Muscle of back (tissue), 13 donors: ENCODE measurements at places on chromosomes 7 and 10.

DNA sequence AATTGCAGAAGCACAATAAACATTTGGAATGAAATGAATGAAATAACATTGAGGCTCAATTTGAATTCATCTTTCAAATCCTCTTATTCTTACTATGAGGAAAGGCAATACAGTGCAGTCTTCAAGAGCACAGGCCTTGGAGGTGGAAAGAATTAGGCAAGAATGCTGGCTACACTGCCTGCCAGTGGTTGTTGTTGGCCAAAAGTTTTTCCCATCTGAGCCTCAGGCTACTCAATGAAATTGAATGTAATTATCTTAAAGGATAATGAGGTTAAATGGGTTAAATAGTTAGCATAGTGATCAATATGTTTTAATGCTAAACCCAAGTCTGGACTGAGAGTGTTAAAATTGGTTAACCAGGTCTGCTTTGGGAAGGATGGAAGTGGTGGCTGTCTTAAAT lies 140.9 kb downstream of the MBL2 start:
- DNase-seq = no peak

DNA sequence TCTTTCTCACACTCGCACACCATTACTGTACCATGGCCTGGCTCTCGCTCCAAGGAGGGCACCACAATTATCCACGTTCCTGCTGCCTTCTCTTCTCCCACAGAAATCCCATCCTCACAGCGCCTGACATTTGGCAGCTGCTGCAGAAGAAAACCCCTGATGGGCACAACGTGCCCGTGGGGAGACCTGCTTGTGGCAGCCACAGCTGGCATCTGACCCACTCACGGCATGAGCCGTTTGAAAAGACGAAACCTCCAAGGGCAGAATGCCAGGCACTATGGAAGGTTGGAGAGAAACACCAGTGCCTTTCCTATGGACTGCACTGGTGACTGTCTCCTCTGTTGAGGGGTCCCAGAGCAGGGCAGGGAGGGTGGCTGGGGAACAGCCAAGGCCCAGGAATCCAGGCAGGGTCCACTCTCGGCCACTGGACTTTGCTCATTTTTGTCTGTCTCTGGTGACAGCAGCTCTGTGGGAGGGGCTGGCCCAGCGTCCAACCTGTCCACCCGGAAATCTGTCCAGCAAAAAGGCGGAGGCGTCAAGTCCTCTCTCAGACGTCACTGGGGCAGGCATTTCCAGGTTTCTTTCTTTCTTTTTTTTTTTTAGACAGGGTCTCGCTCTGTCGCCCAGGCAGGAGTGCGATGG lies 61.0 kb upstream of the MKRN1 start:
- DNase-seq = no peak

DNA sequence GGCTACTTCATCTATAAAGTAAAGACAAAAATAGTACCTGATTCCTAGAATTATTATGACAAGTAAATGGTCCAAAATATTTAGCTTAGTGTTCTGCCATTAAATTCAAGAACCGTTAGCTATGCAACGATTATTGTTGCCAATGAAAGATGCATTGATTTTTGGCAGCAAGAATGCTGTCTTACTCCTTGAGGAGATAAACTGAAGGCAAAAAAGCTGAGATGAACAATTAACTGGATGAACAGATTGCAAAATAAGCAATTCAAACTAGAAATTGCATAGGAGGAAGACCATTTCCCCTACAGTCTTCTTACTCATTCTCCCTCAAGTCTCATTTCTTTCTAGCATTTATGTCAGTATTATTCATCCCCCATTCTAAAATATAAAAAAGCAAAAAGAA lies 484.5 kb downstream of the PLXDC2 start:
- no peak for DNase-seq

- DNase-seq = no peak
Measured at GRCh38 chr7:66070222-66070621, 5.4 kb upstream of the ASL start.

DNA sequence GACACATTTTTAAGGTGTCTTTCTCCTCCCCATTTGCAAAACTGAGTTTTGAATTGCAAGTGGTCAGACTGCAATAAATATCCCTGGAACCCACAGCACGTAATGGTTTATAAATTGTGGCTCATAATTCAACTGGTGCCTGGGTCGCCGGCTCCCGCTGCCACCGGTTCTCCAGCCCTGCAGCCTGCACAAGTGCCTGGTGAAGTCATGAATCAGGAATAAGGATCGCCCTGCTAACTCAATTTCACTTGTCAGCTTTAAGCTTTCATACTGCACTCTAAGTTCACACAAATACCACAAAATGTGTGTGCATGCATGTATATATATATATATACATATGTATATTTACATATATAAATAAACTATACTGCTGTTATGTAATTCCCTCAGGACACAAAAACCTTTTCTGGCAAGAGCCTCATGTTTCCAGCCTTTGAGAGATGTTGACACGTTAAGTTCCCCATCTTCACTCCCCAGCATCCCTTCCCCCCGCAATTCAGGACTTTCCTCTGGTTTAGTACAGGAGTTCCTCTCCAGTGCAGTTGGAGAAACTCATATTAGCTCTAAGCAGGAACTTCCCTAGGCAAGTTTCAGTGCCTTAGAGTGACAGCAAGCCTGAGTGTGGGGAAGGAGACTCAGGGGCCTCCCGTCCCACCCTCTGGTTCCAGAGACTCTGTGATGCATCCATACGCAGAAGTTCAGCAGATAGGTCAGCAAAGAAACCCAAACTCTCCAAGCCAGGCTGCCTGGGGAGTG lies 129.2 kb upstream of the UNC5B start:
- DNase-seq = no peak

- DNase-seq = no peak
Measured at GRCh38 chr10:121310151-121310711, 288.0 kb downstream of the FGFR2 start.

DNA sequence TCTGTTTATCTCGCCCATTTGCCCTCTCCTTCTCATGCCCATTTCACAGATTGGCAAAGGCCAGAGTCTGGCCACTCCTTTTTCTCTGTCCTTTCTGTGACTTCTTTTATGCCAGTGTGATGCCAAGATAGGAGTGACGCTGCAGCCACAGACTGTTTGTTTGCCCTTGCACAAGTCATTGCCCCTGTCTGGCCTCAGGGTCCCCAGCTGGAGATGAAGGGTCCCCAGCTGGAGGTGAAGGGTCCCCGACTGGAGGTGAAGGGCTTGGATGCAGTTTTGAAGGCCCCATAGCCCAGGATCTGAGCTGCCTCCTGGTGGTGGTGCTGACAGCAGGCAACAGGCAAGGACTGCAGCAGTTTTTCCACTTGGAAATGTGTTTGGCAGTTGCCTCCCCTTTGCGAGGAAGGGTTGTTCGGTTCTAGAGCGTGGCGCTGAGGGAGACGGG lies 50.8 kb upstream of the SLC29A3 start:
- DNase-seq = no peak

DNA sequence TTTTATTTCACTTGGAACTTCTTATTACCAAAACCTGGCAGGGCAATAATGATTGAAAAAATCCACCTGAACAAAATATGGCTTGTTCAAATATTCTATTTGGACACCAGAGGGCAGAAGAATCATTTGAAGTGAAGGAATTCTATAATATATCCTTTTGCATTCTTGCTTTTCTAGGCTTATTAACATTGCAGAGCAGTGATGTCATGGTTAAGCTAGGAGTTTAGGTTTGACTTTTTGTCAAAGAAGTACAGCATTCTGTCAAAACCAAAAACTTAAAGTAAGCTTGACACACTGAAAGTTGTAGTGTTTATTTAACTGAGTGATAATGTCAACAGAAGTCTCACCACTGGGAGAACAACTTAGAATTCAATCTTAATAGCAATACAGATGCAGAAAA lies 156.0 kb downstream of the SEMA3D start:
- DNase-seq = peak; percentile 68

DNA sequence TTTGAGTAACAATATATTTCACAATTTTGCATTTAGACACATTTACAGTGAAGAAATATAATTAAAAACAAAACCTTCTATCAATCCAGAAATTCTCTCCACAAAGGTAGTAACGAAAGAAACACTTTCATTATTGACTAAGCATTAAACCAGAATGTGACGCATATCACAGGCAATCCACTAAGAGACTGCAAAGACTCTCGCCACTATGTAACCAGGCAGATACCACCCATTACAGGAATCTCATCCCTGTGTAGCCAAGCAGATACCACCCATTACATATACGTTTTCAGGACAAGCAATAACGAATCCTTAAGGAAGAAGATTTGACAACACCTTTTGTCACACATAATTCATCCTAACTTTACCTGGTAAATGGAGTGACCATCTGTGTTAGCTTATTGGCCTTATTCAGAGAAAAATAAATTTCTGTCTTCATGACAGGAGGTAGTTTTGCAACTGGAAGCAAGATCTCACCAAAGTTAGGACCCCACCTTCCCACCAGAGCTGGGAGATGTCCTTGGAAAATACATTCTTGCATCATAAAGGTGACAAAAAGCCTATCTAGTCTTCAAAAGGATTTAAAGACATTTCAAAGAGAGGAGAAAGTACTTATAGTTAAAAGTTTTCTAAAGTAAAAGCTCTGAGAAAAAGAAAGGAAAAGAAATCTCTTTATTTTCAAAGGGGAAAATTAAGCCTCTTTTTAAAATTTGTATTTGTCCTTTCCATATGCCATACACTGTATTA lies 30.8 kb downstream of the LRRC17 start:
- no peak for DNase-seq

- DNase-seq = no peak
Measured at GRCh38 chr10:93075369-93076221, 1.9 kb downstream of the CYP26A1 start.

DNA sequence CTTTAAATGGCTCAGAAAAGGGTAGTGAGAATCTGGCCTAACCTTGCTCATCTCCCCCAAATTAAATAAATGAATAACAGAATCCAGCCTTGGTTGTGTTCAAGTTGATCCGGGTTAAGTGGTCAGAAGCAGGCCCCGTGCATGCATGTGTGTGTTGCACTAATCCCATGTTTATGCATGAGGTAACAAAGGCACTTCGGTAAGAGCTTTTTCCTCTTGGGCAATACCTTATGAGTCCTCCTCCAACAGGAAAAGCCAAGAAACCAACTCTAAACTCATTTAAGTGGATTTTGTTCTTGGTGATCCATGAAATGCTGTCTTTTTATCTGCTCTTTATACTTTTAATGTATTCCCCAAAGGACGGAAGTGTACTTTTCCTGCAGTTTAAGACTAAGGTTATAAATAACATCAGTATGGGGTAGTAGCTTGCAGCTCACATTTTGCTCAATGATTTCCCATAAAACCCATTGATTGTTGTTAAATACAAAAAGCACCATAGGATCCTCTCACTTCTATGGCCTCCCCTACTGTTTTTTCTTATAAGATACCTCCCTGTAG lies 104.9 kb upstream of the YAE1 start:
- DNase-seq = no peak

GRCh38 chr7:51198654-51199053 lies 118.0 kb downstream of the COBL start:
- DNase-seq = no peak

GRCh38 chr10:132399117-132400035 lies 2.4 kb downstream of the PWWP2B start:
- DNase-seq = no peak

- DNase-seq = no peak
Measured at GRCh38 chr10:132589681-132590080, 52.1 kb downstream of the INPP5A start.

GRCh38 chr10:30384701-30385201 lies 35.7 kb upstream of the MTPAP start:
- no peak for DNase-seq

DNA sequence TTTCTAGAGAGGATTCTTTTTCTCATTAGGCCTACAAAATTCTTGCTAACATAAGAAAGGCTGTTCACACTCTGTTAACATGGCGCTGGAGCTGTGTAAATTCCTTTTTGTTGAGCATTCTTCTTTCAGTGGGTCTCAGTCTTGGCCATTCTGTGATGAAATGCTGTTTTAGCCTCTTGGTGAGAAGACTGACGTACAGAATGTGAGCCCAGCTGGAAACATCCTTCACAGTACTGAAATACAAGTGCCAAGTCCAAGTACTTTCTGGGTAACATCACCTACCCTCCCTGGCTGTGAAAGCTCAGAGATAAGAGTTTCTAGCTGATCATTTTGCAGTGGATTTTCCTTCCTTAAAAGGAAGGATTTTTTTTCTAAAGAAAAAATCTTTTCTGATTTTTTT lies 231.8 kb downstream of the AHR start:
- DNase-seq = no peak

- no peak for DNase-seq
Measured at GRCh38 chr7:142375710-142376313, 118.0 kb upstream of the PRSS58 start.

- DNase-seq = no peak
Measured at GRCh38 chr7:51602376-51602775, 285.8 kb upstream of the COBL start.

DNA sequence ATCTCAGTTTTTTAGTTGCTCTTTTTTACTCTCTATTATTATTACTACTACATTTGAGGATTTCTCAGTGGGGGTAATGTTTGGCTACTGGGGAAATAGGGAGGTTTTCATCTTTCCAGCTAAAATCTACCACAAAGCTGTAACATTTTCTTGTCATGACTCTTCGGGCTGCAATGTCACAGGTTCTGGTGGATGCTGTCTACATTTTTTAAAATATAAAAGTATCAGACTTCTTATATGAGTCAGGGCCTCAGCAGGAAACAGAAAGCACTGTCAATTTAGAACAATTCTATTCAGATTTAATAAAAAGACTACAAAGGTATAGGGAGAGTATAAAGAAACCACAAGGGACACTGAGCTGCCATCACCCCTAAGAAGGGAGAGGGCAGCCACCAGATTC lies 61.6 kb downstream of the DNAJC12 start:
- DNase-seq = no peak

DNA sequence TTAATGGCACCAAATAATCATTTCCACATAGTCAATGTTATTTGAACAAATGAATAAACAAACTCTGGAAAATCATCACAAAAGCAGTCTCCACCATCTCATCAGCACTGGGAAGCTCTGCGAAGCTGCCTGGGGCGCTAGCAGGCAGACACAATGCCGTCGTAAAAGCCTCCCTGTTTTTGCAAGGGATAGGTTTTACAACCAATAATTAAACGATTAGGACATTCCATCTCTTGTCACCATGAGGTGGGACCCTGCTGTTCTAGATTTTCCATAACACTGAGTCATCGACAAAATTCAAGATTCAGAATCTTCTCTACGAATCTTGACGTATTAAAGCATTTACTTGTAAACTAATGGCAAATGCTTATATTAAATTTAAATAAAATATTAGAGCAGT lies 172.8 kb upstream of the AKR1E2 start:
- DNase-seq = no peak
